Stimulated activated CD8-positive, alpha-beta memory T cell treated with anti-CD3 and anti-CD28 coated beads, Interleukin-15, amount 100 ng/mL, for 24 hours (primary cell): ENCODE measurements at places on chromosomes 2 and 18.

DNA sequence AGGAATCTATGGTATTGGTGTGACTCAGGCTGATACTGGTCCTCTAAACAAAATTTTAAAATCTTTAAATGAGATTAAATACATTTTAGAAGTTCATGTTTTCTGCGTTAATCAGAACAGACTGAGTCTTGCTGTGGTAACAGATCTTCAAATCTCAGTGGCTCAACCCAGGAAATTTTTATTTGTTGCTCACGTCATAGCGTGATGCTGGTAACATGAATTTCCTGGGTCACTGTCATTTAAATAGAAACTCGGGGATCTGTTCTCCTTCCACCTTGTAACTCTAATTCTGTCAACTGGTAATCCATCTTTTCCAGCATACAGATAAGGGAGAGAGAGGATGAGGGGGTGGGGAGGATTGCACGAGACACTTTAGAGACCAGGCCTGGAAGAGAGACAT lies 90.0 kb downstream of the CDC42EP3 start:
- DNase-seq, result no peak

GRCh38 chr2:95389245-95390119 lies 13.0 kb upstream of the FAHD2A start:
- DNase-seq, result peak; percentile 29

DNA sequence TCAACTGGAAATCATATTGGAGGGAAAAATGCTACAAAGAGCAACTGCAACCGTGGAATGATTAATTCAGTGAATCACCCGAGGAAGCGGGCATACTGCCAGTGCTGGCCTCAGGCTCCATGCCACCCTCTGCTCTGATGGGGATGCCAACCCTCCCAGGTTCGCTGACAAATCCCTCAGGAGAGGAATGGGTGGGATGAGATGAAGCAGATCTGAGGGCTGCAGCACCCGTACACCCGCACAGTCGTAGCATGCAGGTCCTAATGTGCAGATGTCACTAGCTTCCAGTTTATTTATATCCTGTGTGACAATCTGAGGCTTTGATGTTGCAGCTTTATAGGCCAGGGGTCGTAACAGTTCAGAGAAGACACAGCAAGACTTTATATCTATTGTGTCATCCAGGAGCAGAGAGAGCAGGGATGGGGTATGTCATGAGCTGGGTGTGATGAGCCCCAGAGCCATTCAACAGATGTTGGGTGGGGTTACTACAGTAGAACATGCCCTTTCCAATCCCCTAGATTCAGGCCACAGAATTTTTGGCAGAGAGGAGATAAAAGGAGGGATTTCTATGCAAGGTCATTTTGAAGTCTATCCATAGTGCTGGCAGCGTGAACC lies 44.6 kb downstream of the DPP4 start:
- no peak for DNase-seq

DNA sequence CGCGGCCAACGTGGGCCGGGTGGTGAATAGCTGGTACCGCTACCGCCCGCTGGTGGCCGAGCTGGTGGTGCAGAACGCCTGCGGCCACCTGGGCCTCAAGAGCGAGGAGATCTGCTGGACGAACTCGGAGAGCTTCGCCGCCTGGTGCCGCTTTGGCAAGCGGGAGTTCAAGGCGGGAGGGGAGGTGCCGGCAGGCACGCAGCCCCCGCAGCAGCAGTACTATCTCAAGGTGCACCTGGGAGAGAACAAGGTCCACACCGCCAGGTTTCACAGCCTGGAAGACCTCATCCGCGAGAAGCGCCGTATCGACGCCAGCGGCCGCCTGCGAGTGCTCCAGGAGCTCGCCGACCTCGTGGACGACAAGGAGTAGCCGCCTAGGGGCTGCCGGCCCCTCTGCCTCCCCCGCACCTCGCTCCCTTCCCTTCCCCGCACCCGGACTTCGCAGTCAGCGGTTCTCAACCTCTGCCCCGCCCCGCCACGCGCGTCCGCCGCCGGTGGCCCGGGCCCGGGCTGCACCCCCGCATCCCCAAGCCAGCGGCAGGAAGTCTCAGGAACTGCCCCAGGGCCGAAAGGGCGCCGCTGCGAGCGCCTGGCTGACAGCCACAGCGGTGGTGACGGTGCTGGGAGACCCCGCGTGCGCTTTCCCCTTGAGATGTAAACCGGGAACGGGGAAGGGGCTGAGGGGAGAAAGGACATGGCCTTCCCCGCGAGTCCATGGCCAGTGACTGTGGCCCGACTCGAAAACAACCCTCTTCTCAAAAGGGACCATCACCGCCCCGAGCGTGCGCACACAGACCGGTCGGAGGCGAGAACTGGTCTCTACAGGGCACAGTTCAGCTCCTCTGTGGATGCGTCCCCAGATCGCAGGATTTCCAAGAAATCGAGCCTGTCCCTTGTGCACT lies 2.2 kb downstream of the LRATD1 start:
- DNase-seq, result no peak

DNA sequence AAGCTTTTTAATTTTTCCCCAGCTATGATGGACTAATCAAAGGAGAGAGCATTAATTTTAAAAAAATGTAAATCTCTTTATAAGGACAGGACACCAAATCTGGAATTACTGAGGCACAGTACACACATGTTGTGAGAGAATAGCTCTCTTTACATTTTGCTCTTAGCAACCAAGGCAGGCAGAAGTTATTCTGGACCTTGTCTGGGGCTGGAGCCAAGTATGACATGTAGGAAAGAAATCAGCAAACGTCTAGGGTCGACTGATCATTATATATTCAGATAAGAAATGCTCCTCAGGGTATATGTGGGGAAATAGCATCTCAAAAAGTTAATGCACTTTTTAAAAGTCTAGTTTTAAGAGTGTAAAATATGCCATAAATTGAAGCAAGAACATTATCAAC lies 1330.0 kb upstream of the CELF4 start:
- DNase-seq, result no peak

- no peak for DNase-seq
Measured at GRCh38 chr2:202067589-202067988, 5.5 kb upstream of the KIAA2012 start.

- DNase-seq, result no peak
Measured at GRCh38 chr2:9629222-9630116, 1.3 kb downstream of the YWHAQ start.

- no peak for DNase-seq
Measured at GRCh38 chr2:85844486-85844885, 44.3 kb downstream of the ST3GAL5 start.

- no peak for DNase-seq
Measured at GRCh38 chr2:88874063-88874657, 182.7 kb downstream of the RPIA start.

GRCh38 chr2:216151313-216152025 lies 42.3 kb downstream of the XRCC5 start:
- no peak for DNase-seq

DNA sequence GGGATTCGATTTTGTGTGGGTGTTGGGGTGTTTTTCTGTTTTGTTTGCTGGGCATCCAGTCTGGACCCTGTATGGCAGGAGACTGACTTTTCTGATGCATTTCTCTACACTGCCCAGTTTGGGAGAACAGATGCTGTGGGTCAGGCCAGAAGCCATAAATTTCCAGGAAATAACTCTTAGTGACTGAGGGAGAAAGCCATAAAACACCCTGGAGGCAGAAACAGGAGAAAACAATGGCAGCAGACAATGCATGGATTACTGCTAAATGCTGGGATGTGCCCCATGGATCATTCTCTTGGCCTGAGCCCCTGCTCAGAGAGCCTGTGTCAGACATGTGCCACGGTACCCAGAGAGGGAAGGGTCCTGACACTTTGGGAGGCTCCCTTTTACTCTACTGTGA lies 133.6 kb upstream of the CAPN13 start:
- no peak for DNase-seq

GRCh38 chr18:74817576-74817975 lies 219.9 kb downstream of the ZNF407 start:
- no peak for DNase-seq

- no peak for DNase-seq
Measured at GRCh38 chr2:143939626-143940330, 580.1 kb downstream of the ZEB2 start.

DNA sequence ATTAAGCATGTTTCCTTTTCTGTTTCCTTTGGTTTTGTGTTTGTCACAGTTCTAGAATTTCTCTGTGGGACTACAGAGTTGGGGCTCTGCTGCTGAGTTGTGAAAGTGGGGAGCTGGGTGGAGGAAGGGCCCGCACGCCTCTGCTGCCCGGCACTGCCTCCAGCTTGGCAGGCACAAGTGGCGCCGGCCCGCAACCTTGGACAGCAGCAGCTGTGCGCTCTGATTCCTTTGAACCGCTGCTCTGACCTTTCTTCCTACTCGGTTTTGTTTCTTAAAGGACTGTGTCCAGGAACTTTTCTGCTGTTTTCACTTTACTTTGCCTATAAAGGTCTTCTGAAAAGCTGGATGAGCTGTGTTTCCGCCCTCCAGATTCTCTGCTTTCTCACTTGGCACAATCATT lies 137.6 kb upstream of the ALPP start:
- no peak for DNase-seq

- DNase-seq, result no peak
Measured at GRCh38 chr2:157236404-157236803, 21.1 kb upstream of the GALNT5 start.

GRCh38 chr18:78696698-78697435 lies 282.8 kb upstream of the SALL3 start:
- no peak for DNase-seq

DNA sequence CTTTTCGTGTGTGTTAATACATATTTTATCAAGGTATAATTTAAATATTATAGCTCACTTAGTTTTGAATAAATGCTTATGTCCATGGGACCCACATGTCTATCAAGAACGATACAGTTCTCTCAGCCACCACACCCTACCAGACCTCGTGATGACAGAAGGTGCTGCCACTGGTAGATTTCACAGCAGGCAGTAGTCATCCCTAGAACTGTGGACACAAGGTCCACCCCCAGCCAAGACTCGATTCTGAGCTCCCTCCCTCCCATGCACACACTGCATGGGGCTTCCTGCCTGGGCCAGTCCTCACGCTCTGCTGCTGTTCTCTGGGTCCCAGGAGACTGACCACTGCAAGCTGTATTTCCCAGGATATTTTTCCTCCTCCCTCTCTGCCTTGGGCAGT lies 26.5 kb upstream of the CREB1 start:
- no peak for DNase-seq

DNA sequence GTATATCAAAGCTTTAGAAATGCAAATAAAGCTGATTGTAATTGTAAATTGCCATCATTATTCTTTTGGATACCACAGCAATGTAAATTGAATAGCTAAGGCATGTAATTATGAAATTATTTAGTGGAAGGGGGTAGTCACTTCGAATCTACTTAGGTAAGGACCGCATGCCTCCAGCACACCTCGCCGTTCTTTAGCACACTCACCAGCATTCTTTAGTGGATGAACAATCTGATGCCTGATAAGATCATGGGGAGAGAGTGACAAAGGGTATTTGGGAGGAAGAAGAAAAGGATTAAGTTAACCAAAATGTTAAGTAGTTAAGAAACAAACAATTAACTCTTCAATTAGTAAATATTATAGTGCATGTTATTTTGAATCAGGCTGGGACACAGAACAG lies 46.4 kb upstream of the DSC1 start:
- DNase-seq, result no peak

DNA sequence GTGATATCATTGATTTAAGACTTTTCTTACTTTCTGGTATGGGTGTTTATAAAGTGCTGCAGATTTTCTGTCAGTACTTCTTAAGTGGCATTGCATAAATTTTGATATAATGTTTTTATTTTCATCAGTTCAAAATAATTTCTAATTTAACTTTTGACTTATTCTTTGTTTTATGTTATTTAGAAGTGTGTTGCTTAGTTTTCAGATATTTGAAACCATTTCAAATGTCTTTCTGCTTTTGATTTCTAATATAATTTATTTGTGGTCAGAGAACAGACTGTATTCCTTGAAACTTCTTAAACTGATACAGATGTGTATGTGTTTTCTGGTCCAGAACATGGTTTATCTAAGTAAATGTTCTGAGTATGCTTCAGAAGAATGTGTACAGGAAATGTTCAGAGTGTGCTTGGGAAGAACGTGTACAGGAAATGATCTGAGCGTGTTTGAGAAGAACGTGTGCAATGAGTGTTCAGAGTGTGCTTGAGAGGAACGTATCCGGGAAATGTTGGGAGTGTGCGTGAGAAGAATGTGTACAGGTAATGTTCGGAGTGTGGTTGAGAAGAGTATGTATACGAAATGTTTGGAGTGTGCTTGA lies 265.7 kb upstream of the HS6ST1 start:
- DNase-seq, result no peak

GRCh38 chr2:218184331-218184730 lies 17.6 kb upstream of the CXCR1 start:
- no peak for DNase-seq

DNA sequence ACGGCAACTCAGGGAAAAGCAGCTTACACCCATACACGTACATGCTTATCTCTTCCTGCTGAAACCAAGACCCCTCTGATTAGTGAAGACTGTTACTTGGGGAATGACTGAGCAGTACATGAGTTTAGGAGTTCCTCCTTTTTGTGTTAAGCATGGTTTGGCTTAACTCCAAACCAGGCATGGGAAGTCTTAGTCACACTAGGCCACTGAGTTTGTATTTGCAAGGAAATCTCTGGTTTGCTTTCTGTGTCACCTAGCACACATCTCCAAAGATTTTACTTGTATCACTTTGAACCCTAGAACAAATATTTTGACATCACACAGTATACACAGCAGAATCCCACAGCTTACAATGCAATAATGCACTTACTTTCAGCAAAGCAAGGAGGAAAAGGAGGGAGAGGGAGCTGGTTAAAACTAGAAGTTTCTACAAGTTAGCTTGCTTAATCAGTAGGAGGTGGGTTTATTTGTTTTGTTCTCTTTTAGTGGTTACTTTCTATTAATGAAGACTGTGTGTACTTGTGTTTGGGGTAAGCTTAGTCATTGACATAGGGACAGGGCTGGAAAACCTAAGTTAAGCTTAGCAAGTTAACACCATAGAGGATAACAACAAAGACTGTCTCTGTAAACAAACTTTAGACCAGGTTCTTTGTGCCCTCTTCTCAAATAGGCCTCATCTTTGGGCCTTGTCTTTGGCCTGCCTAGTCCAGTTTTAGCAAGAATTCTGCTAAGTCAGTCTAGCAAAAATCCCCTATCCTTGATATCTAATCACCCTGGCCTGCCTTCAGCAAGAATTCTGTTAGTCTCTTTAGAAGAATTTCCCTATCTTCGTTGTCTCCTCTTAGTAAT lies 219.4 kb downstream of the MREG start:
- DNase-seq, result no peak

DNA sequence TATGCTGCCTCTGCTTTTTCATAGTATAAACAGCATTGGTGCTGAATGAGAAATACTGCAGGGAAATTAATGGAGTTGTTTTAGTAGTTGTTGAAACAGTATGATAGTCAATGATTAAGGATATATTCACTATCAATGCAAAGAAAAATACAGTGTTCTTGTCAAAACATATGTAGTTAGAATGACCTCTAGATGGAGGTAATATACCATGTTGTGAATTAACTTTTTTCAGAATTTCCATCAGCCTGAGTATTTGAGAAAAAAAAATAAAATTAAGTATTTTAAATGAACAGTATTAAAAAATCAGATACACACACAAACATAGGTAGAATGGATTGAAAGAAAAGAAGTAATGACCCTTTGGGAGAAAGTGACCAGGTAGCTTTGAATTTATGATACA lies 59.5 kb downstream of the RMDN2 start:
- DNase-seq, result no peak
